Gastrocnemius medialis (tissue), 4 donors: ENCODE measurements at places on chromosomes 5 and 9. TPM values are rescaled to one million over a fixed set of nuclear protein-coding genes. Genes with fewer than 3 reads are reported as not detected.

DNA sequence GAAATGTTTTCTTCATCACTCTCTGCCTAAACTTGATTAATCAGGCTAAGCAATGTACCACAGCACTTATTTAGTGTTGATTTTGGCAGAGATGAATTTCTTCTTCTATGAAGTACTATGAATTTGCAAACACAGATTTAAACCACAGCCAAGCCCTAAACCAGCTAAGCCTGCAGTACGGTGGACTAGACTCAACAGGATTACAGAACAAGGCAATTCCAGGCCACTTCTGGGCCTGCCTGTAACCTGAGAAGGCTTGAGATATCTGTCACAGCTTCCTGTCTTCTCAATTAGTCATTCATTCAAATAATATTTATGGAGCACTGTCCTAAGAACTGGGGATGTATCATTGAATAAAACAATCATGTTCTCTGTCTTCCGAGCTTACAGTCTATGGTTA is 32.4 kb upstream of the CAST start:
- H3K27ac ChIP-seq, result no peak overlapping the region
- no peaks in the 10 kb centered on the region for H3K27me3 ChIP-seq
- H3K4me3 ChIP-seq, result no peak overlapping the region
- DNase-seq, result no peak
- H3K36me3 ChIP-seq, result no peaks in the 10 kb centered on the region

MBLAC2 gene
- total RNA-seq, result 1.5 TPM

DNA sequence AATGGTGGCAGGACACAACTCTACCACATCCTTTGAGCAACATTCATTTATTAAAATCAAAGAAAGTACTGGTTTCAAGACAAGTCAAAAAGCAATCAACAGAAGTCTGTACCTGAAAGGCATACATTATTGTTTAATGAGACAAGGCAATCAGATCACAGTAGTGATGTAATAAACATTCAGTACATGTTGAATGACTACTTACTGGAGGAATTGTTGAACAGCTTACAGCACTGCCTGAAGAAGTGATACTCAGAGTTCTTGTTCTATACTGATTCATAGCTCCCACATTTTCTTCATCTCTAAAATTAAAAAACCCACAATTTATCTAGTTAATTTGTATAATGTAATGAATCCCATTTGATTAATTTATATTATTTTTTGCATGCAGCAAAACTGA is 18.2 kb downstream of the RIOK2 start:
- no peak for DNase-seq
- H3K36me3 ChIP-seq, result no peaks in the 10 kb centered on the region
- no peak overlapping the region for H3K4me3 ChIP-seq
- no peak overlapping the region for H3K27ac ChIP-seq

DNA sequence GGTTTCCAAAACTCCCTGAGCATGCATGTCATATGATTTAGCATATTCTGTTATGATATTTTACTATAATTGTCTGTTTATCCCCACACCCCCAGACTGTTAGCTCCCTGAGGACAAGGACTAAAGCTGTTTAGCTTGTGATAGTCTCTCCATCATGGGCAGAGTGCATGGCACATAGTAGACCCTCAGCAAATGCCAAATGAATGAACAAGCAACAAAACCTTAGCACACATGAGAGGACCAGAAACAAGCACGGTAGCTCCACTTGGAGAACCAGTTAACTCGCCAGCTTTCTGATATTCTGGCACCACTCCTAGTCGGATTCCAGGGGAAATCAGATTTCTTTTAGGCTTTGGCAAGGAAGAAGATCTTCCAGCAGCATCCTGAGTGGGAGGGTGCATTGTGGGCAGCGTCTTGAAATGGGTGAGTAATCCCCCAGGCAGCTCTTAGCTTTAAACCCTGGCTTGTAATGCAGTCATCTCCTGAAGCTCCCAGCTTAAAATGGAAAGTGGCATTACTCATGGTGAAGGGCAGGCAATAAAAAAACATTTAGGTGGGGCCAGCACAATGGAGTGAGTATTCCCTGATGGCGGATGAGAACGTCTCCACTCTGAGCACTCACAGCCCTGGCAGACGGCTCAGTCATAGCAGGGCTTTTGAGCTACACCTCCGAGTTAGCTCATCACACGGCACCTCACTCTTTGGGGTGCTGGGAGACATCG is 41.1 kb downstream of the FGF1 start:
- no peaks in the 10 kb centered on the region for H3K27me3 ChIP-seq
- no peak overlapping the region for H3K4me3 ChIP-seq
- no peaks in the 10 kb centered on the region for H3K4me1 ChIP-seq
- H3K36me3 ChIP-seq, result no peaks in the 10 kb centered on the region
- no peak overlapping the region for H3K27ac ChIP-seq
- DNase-seq, result no peak
